Esophagus mucosa (tissue), 1 donor: ENCODE measurements at places on chromosomes 1 and 21. TPM values are rescaled to one million over a fixed set of nuclear protein-coding genes. Genes with fewer than 3 reads are reported as not detected.

LRRN2 gene
- total RNA-seq = 0.72 TPM

UMODL1 gene
- 0.08 TPM for total RNA-seq

MLLT11 gene
- 0.80 TPM for total RNA-seq

PYHIN1 gene
- total RNA-seq = 0.44 TPM

CCDC190 gene
- 0.32 TPM for total RNA-seq

FHAD1 gene
- 0.32 TPM for total RNA-seq

PADI1 gene
- total RNA-seq = 40.0 TPM

KRTAP7-1 gene
- not detected for total RNA-seq

OR10Z1 gene
- not detected for total RNA-seq

OLFML3 gene
- total RNA-seq = 1.6 TPM

ALDH4A1 gene
- total RNA-seq = 54.8 TPM

RASSF5 gene
- total RNA-seq = 38.7 TPM

TNFRSF14 gene
- total RNA-seq = 12.0 TPM

IGSF9 gene
- total RNA-seq = 13.0 TPM

DENND2D gene
- total RNA-seq = 47.5 TPM

COA7 gene
- 13.7 TPM for total RNA-seq

INKA2 gene
- 2.7 TPM for total RNA-seq

SLC2A5 gene
- total RNA-seq = 5.9 TPM

ATP6V1G3 gene
- not detected for total RNA-seq

C1orf21 gene
- 44.1 TPM for total RNA-seq

AKR7A3 gene
- 0.88 TPM for total RNA-seq

UQCRHL gene
- 1.6 TPM for total RNA-seq

ASCL5 gene
- total RNA-seq = not detected

SEC16B gene
- 1.4 TPM for total RNA-seq

PGBD5 gene
- total RNA-seq = 6.4 TPM

WNT4 gene
- total RNA-seq = 7.7 TPM

CELSR2 gene
- total RNA-seq = 41.6 TPM

CNKSR1 gene
- total RNA-seq = 19.7 TPM

S100A7 gene
- total RNA-seq = 5,647 TPM

LCE1B gene
- total RNA-seq = not detected

PRAMEF20 gene
- total RNA-seq = not detected

RNU1-2 gene
- total RNA-seq = 6,387 TPM

IGSF3 gene
- total RNA-seq = 55.4 TPM

ERICH3 gene
- not detected for total RNA-seq

CLDN17 gene
- total RNA-seq = 1.8 TPM

ALPL gene
- 3.6 TPM for total RNA-seq

C1QA gene
- total RNA-seq = 10.4 TPM
